ENCODE measurements at places on chromosomes 3 and 15.
A peak's percentile ranks its signal among the peaks of the same experiment; 100 is the strongest.

- DNase-seq, result no peak
Measured at GRCh38 chr3:24510030-24510648, 15.5 kb upstream of the THRB start.

DNA sequence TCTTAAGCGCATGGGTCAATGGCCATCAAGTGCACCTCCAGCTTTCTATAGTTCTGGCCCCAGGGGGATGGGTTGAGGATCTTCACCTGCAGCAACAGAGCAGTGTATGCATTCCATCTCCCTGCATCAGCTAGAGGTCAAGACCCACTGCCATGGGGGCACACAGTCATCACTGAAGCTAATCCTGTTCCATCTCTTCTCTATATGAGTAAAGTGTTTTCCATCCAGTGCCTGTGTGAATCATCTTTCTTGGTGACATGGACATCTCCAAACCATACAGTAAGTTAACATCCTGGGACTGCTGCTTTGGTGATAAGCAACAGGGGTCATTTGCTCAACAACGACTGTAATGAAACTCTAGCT is 4.4 kb upstream of the ENTPD3 start:
- no peak for DNase-seq

GRCh38 chr3:36820083-36820482 is 55.7 kb upstream of the DCLK3 start:
- no peak for DNase-seq

DNA sequence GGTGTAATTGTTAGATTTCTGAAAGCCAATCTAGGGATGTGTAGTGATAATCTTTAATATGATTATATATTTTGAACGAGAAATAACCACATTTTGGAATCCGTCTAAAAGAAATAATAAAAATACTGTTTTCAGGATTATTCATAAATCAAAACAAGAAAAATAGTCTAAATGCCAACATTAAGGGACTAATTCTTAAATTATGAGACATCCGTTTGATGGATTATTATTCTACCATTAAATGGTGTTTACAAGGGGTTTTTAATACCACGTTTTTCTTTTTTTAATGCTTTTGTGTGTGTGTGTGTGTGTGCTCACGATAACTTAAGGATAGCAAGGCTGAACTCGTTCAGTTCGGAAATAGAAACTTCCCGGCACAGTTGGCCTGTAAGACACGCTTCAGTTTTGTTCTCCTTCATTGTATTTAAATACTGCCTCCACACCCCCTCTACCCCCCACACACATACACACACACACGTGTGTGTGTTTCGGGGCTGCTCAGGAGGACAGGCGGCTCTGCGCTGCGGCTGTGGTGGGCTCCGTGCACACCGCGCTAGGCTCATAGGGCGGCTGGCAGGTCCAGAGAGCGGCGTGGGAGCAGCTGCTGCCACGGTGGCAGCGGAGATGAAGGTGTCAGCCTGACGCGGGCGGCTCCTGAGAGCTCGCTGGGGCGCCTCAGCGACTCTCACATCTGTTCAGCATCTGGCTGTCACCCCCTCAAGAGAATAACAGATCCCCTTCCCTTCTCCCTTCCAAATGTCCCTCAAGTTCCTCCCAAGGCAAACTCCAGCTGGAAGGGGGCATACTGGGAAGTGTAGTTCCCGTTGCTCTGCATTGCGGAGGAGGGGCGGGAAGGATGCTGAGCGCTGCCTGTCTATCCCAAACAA is 23.0 kb upstream of the ANP32A start:
- peak; percentile 77 for DNase-seq

GRCh38 chr3:186180151-186180550 is 71.3 kb upstream of the ETV5 start:
- DNase-seq, result no peak

GRCh38 chr15:79434361-79434760 is 2.2 kb downstream of the MINAR1 start:
- no peak for DNase-seq

GRCh38 chr3:196772102-196772501 is 32.4 kb downstream of the PAK2 start:
- no peak for DNase-seq

DNA sequence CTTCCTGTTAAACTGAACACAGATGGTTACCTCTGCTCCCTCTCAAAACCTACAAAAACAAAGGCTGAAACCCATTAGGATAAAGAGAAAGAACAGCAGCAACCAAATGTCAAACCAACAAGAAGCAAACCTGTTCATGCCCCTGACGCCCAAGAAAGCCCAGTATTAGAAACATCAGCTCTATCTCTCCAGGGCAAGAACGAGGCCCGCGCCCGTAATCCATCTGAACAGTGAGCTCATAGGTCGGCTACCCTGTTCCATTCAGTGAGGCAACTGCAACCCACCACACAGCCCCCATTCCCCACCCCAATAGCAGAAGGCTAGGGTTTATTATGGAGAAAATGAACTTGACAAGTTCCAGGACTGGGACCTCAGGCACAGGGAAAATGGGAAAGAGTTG is 10.0 kb downstream of the LSG1 start:
- no peak for DNase-seq

- DNase-seq, result no peak
Measured at GRCh38 chr3:65534805-65535204, 503.9 kb downstream of the MAGI1 start.

DNA sequence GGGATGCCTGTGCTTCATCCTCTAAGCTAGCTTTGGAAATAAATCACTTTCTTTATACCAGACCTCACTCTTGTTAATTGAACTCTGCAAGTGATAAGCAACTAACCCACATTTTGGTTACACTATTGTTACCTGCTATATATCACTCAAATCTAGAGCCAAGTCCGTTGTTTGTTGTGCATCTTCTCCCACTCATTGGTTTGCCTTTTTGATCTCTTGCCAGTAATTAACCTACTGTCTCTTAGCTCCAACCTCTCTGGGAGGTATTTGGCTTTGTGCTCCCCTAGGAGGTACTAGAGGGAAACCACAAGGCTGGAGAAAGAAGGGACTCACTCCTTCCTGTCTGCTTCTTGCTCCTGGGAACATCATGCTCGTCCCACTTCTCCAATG is 12.8 kb upstream of the CRBN start:
- DNase-seq, result no peak

DNA sequence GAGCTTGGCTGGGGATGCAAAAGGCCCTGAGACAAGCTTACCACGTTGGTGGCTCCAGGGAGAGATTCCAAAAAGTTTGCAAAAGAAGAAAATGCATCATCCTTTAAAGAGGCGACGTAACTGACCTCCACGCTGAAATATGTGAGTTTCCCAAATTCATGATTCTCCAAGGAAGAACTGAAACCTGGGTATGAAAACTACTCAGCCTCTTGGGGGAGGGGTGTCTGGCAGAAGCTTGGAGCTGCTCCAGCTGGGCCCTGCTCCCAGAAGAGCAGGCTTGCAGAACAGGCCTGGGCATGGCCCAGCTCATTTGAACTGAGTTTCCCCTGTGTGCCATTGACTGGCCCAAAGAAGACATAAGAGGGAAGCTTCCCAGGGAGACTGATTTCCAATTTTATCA is 20.5 kb downstream of the CPN2 start:
- DNase-seq, result no peak

DNA sequence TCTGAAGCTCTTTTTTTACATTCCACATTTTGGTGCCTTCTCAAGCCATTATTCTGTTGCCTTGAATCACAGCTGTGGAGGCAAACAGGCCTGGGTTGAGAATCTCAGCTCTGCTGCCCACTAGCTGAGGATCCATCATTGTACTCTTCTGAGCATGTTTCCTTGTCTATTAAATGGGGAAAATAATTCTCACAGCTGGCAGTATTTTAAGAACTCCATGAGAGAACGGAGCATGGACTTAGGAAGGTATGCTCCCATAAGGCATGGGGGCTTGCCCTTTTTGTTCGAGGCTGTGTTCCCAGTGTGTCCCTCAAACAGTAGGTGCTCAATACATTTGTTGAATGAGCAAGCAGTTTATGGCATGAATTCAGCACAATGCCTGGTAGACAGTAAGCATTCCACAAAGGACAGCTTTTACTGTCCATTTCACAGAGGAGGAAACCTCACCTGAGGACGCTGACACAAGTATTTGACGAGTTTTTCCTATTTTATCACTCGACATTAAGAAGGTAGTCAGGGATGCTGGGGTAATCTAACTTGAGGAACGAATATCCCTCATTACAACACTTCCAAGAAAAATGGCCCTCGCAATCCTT is 2.1 kb upstream of the PTPRG start:
- DNase-seq, result no peak

Data from spleen (tissue), 13 donors.